ENCODE measurements at places on chromosomes 5 and 9. TPM values are rescaled to one million over a fixed set of nuclear protein-coding genes. Genes with fewer than 3 reads are reported as not detected.

DNA sequence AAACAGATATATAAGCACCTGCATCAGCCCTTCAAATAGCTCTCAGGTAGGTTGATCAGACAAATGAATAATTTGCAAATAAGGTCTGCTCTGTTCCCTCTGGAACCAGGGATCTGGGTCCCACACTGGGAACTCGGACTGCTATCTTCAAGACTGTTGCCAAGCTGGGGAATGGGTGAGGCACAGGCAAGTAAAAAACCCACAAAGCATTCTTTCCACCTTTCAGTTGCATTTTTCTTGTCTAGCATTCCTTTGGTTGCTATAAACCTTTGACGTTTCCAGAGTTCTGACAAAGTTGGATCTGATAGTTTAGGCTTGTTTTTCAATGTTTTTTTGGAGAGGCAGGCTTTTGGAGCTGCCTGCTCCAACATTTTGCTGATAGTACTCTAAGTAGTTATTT is 20.1 kb downstream of the FBXL17 start:
- peak; percentile 14 for DNase-seq

DNA sequence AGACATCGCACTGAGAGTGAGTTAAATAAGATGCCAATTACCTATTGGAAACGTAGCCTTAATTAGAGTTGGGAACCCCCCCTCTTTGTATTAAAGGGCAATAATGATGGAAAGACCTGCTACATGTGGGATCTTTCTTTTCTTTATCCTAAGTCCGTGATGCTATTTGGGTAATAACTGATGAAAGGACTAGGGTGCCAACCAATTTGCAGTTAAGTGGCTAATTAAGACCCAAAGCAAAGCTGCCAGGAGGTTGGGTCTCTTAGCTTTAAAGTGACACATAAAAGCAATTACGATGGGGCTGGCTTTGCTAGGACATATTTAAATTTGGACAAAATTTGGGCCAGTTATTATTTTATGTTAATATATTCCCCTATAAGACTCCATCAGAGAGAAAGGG is 728.8 kb downstream of the NR2F1-AS1 start:
- no peak for DNase-seq

DNA sequence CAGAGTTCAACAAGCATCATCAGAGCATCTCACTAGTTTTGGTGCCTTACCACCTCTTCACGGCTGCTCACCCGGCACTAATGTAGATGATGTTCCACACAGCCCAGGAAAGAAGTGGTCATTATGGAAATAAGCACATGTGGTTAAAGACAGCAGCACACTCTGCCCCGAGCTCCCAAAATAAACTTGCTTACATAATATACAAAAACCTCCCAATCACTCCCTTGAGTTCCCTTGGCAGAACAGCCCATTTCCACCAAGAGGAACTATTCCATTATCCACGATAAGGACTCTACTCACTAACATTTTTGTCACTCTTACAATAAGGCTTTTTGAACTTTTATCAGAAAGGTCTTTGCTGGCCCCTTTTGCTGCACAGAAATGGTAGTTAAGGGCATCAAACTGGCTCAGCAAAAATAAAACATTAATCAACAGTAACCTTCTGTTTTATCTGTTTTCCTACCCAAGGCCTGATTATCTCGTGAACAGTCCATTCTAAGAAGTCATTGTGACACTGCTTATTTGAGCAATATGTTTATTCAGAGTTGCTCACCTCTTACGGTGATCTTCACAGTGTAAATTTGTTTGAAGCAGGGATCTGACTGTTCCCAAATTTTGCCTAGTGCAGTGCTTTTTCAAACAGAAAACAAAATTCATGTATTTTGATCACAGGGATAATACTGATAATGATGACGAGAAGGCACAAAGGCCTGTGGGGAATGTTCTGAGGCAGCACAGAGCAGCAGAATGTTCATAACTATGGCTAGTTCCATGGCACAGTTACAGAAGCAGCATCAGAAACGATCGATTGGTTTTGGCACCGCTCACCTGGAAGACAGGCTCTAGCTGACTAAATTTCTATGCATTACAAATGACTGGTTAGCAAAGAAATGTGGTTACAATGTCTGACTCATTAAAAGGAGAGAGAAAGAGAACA is 399.8 kb upstream of the PIK3R1 start:
- no peak for DNase-seq

- no peak for DNase-seq
Observed at GRCh38 chr5:55699041-55699688, 13.0 kb downstream of the SLC38A9 start.

- DNase-seq: peak; percentile 17
Observed at GRCh38 chr5:104347119-104347708, 784.6 kb upstream of the NUDT12 start.

The LRRC70 gene
- not detected for polyA plus RNA-seq

The CCNJL gene
- polyA plus RNA-seq: 27.0 TPM

The CDKN2B gene
- 0.29 TPM for polyA plus RNA-seq

DNA sequence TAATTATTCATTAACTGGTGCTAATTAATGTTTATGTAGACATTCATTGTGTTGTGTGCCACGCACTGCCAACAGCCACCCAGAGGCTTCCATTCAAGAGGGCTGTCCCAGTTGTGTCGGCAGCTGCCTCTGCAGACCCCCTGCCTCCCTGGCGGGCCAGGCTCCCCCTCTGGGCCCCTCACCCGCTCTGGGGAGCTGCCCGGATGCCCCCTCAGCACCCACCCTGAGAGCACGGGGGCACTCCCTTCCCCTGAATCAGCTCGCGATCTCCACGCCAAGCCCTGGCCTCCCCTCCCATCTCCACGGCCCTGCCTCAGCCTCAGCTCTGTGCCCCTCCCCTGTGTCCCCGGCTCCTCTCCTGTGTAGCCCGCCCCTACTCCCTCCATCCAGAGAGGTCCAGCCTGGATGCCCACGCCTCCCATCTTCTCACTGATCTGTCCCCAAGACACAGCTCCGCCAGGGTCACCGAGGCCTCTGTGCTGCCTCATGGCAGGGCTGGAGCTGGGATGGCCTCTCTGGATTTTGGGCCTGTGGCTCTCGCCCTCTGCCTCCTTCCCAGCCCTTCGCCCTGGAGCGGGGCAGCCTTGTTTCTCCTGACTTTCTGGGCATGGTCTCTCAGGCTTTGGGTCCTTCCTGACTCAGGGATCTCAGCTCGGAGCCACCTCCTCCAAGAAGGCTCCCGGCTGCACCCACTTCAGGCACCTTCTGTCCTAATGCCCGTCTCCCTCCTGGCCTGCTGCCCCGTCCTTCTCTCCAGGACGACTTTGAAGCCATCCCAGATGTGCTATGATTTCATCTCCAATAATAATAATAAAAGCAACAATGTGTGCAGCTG is 16.0 kb upstream of the SLC9A3 start:
- no peak for DNase-seq

- DNase-seq: no peak
Observed at GRCh38 chr9:113950195-113951031, 74.3 kb downstream of the ZNF618 start.

Data from GM23338 (cell line).